ENCODE measurements at places on chromosomes 7 and 10. TPM values are rescaled to one million over a fixed set of nuclear protein-coding genes. Genes with fewer than 3 reads are reported as not detected.

DNA sequence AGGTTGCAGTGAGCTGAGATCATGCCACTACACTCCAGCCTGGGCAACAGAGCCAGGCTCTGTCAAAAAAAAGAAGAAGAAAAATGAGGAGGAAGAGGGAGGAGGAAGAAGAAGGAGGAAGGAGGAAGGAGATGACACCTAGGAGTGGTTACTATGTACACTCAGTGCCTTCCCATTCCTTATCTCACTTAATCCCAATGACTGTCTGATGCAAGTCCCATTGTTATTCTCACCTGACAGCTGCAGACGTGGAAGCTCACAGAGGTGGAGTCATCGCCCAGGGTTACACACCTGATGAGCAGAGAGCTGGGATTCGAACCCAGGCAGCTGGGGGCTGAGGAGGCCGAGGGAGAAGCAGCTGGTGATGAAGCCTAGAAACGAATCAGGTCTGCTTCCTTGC lies 258.8 kb downstream of the SNX10 start:
- DNase-seq: no peak

DNA sequence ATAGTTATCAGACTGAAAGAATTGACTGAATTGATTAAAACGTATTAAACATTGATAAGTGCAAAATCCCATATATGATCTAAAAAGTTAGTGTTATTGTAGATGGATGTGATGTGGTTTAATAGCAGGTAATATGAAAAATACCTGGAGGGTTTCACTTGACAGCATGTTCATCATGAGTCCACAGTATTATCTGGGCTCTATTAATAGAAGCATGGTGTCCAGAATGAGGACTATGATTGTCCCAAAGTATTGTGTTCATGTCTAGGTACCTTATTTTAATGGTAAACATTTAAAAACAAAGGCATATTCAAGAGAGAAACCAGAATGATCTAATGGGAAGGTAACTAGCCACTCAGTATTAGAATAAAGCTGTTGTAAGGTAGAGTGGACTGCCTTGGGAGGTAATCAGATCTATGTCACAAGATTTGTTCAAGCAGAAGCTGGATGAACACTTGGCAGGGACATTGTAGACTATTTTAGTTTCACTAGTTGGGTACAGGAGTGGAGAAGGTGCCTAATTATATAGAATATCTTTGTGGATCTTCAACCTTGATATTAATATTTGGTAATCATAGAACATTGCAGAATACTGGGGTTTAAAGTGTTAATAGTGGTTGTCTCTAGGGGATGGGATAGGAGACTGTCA lies 43.5 kb downstream of the MCU start:
- no peak for DNase-seq

- DNase-seq: peak; percentile 19
These were observed 18.6 kb upstream of the YWHAG start for GRCh38 chr7:76377186-76377918.

DNA sequence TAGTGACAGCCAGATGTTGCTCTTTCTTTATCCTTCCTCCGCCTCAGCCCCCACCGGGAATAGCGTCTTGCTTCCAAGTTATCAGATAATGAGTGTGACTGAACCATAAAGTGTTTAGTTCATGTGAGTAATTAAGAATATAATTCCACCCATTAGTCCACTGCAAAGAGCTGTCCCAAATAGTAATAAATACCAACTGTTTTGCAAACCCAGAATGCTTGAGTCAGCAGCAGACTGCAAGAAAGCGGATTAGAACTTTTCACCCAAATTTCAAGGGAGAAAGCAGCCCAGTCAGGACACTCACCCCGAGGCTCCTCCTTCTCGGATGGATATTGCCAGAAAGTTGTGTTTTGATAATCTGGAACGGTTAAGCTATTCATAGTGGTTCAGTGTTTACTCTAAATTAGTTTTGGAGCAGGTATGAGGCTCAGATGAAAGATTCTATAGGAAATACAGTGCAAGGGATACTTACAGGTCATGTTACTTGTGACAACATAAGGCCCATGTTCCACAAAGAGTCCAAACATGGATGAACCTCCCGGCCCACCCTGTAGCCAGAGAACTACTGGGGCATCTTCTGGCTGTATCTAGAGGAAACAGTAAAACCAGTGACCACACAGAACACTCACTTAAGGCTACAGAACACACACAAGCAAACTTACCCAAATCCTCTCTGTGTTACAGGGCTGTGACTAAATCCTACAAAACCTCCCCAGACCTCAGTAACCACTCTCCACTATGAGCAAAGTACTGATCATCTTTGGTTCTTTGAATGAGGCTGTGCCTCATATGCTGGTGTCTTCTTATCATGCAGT lies 50.5 kb downstream of the CPVL start:
- DNase-seq: peak; percentile 56

GRCh38 chr7:132091706-132092105 lies 484.6 kb downstream of the PLXNA4 start:
- no peak for DNase-seq

GRCh38 chr10:22444219-22444788 lies 99.0 kb downstream of the SPAG6 start:
- no peak for DNase-seq

The ZNF518A gene
- polyA plus RNA-seq: 51.6 TPM

The DHTKD1 gene
- polyA plus RNA-seq: 17.9 TPM

The CTNNA3 gene
- polyA plus RNA-seq: 5.8 TPM

The C10orf53 gene
- polyA plus RNA-seq: not detected

DNA sequence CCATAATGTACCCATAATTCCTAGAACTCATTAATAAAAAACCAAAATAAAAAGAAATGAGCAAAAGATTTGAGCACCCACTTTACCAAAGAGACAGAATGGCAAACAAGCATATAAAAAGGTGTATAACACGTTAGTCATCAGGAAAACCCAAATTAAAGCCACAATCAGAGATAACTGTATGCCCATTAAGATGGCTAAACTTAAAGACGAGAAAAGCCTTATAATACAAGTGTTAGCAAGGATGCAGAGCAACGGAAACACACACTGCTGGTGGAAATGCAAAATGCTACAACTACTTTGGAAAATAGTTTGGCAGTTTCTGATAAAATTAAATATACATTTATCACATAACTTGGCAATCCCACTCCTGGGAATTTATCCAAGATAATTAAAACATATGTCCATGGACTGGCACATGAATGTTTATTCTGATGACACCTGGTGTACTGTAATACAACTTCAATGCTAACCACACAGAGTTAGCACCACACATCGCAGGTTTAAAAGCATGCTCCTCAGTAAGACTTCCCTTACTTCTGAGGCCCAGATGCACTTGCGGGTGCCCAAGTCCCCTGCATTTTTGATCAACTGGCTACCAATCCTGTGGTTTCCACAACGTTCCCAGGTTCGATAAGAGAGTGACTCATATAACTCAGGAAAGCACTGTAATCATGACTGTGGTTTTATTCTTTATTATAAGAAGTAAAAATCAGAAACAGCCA lies 158.6 kb downstream of the SNX13 start:
- no peak for DNase-seq

- DNase-seq: no peak
These were observed at the start of gene MACC1 for GRCh38 chr7:20217193-20217948. Gene MACC1 (minus strand): TSS chr7:20217384. CDS start chr7:20161862, 55,522 bp downstream.

The COMMD3 gene
- polyA plus RNA-seq: 67.5 TPM

- no peak for DNase-seq
These were observed 235.3 kb downstream of the PHF14 start for GRCh38 chr7:11208883-11209465.

DNA sequence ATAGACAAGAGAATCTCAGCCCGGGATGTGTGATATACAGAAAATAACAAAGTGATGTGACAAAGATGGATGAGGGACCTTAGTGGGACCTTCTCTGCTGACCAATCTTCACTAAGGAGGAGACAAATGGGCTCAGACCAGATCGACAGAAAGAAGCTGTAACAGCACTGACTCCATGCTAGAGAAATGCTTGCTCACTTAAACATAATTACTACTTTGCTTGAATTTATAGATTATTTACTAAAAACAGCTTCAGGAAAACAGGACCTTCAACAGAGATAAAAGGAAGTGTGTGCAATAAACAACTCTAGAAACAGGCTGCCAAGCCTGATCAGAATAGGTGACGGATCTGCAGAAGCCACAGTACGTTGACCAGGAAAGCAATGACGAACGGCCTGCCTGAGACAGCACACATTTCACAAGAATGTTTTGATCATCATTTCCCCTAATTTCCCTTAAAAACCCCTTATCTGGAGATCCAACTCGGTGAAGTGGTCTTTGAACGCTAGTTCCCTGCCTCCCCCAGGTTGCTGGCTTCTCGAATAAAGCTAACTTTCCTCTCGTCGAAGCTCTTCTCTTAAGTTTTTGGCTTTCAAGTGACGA lies 98.4 kb upstream of the STEAP1B start:
- DNase-seq: no peak

DNA sequence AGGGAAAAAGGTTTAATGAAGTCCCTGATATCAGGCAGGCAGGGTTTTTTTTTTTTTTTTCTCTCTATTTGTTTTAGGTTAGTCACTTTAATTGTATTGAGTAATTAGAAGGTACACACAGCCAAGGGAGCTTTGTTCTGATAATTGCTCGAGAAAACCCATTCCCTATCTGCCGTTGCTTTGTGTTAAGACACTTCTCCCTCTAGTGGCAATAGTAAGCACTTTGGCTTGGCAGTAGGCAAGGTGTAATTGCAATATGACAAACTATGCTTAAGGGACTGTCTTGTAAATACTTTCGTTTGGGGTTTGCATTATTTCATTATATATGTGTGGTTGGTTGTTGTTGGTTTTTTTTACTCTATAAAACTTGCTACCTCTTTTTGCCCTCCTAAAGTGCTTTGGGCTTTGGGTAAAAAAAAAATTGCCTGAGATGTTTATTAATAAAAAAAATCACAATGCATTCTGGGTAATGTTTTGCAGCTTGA lies 113.4 kb downstream of the BTRC start:
- no peak for DNase-seq

GRCh38 chr7:107180378-107180777 lies 11.6 kb downstream of the HBP1 start:
- DNase-seq: no peak

The UTF1 gene
- polyA plus RNA-seq: not detected

DNA sequence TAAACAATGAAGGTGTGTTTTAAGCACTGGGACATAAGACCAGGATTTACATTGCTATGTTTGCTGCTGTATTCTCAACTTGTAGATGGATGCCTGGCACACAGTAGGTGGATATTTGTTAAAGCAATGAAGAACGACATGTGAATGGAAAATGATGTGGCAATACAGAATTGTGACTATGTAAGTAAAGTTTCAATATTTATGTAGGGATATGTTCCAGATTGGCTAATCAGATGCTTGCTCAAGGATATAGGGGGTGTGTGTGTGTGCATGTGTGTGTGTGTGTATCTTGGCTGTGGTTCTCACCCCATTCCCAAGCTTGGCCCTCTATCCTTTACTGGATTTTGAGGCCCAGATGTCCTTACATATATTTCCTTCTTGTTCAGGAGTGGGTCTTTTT lies 42.7 kb upstream of the LAMB1 start:
- DNase-seq: no peak

The AIFM2 gene
- 6.1 TPM for polyA plus RNA-seq

DNA sequence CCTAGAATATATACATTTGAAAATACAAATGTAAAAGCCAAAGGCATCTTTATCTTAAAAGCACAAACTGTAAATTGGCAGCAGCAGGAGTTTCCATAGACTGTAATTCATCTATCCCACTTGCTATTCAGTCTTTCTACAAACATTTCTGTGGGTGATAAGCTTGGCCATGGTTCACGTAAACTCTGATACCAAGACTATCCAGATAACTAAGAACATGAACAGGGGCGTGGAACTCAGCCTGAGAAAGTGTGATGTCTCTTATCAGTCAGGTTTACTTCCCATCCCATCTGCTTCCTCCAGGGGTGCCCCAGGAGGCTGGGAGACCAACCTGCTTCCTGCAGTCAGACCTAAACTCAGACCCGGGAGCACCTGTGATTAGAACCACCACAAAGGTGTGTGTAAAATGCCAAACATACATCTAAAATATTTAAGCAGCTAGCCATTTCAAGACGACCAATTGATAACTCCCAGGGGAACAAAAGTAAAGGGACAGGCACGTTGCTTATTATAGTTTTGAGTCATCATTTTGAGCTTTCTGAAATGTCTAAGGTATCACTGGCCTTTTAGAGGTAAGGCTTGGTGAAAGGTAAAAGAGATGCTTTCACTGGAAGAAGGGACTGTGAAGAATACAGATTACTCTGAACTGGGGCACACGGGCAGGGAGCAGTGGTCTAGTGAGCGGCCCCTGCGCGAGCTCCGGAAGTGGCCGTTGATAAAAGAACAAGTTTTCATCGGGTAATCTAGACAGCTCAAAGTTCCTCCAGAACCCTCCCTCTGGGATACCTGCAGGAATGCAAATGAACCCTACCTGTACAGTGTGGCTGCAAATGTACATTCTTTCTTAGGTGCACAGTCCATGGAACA lies 51.5 kb downstream of the RSU1 start:
- no peak for DNase-seq

DNA sequence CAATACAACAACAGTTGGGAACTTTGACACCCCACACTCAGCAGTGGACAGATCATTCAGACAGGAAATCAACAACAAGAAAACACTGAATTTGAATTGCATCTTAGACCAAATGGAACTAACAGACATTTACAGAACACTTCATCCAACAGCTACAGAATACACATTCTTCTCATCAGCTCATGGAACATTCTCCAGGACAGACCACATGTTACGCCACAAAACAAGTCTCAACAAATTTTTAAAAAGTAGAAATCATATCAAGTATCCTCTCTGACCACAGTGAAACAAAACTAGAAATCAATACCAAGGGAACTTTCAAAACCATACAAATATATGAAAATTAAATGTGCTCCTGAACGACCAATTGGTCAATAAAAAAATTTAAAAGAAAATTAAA lies 212.3 kb downstream of the DNAJC1 start:
- DNase-seq: no peak

GRCh38 chr10:1255118-1255517 lies 198.9 kb downstream of the WDR37 start:
- DNase-seq: no peak

The MYL10 gene
- polyA plus RNA-seq: 0.17 TPM

GRCh38 chr10:109517748-109518147 lies 405.6 kb downstream of the XPNPEP1 start:
- no peak for DNase-seq

The CACNB2 gene
- 11.7 TPM for polyA plus RNA-seq

The FAM25G gene
- not detected for polyA plus RNA-seq

DNA sequence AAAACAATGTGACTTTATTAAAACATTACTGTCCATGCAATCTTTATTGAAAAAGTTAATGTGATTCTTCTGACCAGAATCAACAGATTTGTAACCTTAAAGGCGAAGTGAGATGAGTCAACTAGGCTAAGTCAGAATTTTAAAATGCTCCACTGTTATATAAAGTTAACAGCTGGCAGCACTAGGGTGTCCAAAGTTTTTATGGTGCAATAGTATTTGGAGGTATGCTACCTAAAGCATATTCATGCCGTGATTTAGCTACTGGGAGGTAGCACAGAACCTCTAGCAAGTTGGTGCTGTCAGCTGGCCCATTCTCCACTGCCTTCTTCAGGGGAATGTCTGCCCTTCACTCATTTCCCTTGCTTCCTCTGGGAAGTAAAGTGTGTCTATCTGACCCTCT lies 126.7 kb downstream of the RAPGEF5 start:
- DNase-seq: no peak
